GM23338 (cell line): ENCODE measurements at places on chromosomes 3 and 15. TPM values are rescaled to one million over a fixed set of nuclear protein-coding genes. Genes with fewer than 3 reads are reported as not detected.

SLC9C1 gene
- 0.97 and 1.7 TPM in 2 replicates for total RNA-seq

GXYLT2 gene
- 5.1 and 5.8 TPM in 2 replicates for total RNA-seq

CLSTN2 gene
- total RNA-seq: 0.83 and 0.89 TPM in 2 replicates

MYZAP gene
- total RNA-seq: 0.66 and 1.5 TPM in 2 replicates

AEN gene
- total RNA-seq: 218 and 220 TPM in 2 replicates

CNTN3 gene
- total RNA-seq: 0.04 and 0.24 TPM in 2 replicates

ZNF80 gene
- total RNA-seq: not detected in 2 replicates

CCDC39 gene
- total RNA-seq: 0.52 TPM in 1 of 2 replicates, not detected in the other

SI gene
- total RNA-seq: not detected in 2 replicates

REC114 gene
- not detected in 2 replicates for total RNA-seq

FURIN gene
- 15.7 and 20.9 TPM in 2 replicates for total RNA-seq

ARPP21 gene
- not detected in 2 replicates for total RNA-seq

USP19 gene
- 56.9 and 62.0 TPM in 2 replicates for total RNA-seq

FOXL2NB gene
- total RNA-seq: 10.0 and 15.6 TPM in 2 replicates

CFAP100 gene
- total RNA-seq: 0.07 TPM in 1 of 2 replicates, not detected in the other

LRRC2 gene
- 5.5 and 7.1 TPM in 2 replicates for total RNA-seq

WDR49 gene
- 0.08 and 1.4 TPM in 2 replicates for total RNA-seq
